Right cardiac atrium (tissue), 5 donors: ENCODE measurements at places on chromosomes 2 and 18. TPM values are rescaled to one million over a fixed set of nuclear protein-coding genes. Genes with fewer than 3 reads are reported as not detected.

Gene MARCHF4
- not detected for total RNA-seq

Gene FSIP2
- total RNA-seq: 0.12 TPM

Gene GULP1
- 8.7 TPM for total RNA-seq

Gene LMAN1
- total RNA-seq: 71.1 TPM

Gene NT5DC4
- not detected for total RNA-seq

Gene FAM228A
- total RNA-seq: 0.62 TPM

Gene AMER3
- not detected for total RNA-seq

Gene CFAP221
- 1.5 TPM for total RNA-seq

Gene POTEI
- 0.79 TPM for total RNA-seq

Gene ZNF385B
- 95.9 TPM for total RNA-seq

Gene UGT1A8
- not detected for total RNA-seq

Gene MRO
- 5.2 TPM for total RNA-seq

Gene SLC25A12
- 99.4 TPM for total RNA-seq

Gene SOX11
- total RNA-seq: 0.22 TPM

Gene STARD6
- not detected for total RNA-seq

Gene SERPINB2
- total RNA-seq: not detected

Gene GALM
- total RNA-seq: 19.6 TPM

Gene CRYGC
- total RNA-seq: not detected

Gene CHRNG
- total RNA-seq: not detected

Gene ELOA2
- not detected for total RNA-seq

Gene TPO
- total RNA-seq: 1.3 TPM

Gene C1QL2
- not detected for total RNA-seq

Gene FOXD4L1
- 0.18 TPM for total RNA-seq

Gene CD207
- total RNA-seq: 0.23 TPM

Gene ACADL
- total RNA-seq: 3.4 TPM

Gene MAP4K4
- 56.4 TPM for total RNA-seq

Gene VWC2L
- total RNA-seq: not detected

Gene HMSD
- total RNA-seq: 1.1 TPM

Gene IL1RN
- total RNA-seq: 0.45 TPM

Gene PDE11A
- 0.08 TPM for total RNA-seq

Gene HOXD4
- total RNA-seq: not detected

Gene ADRA2B
- total RNA-seq: 0.91 TPM

Gene SERPINB4
- total RNA-seq: not detected

Gene HOXD13
- total RNA-seq: not detected

Gene MTCL1
- total RNA-seq: 6.4 TPM

Gene SCN9A
- 0.71 TPM for total RNA-seq

Gene KCNG2
- total RNA-seq: 0.15 TPM

Gene PID1
- total RNA-seq: 11.0 TPM

Gene RRM2
- 6.1 TPM for total RNA-seq

Gene SAG
- total RNA-seq: not detected

Gene ALS2
- 34.3 TPM for total RNA-seq

Gene TM4SF20
- not detected for total RNA-seq
